ENCODE measurements at places on chromosomes 3 and 15.
A peak's percentile ranks its signal among the peaks of the same experiment; 100 is the strongest.

DNA sequence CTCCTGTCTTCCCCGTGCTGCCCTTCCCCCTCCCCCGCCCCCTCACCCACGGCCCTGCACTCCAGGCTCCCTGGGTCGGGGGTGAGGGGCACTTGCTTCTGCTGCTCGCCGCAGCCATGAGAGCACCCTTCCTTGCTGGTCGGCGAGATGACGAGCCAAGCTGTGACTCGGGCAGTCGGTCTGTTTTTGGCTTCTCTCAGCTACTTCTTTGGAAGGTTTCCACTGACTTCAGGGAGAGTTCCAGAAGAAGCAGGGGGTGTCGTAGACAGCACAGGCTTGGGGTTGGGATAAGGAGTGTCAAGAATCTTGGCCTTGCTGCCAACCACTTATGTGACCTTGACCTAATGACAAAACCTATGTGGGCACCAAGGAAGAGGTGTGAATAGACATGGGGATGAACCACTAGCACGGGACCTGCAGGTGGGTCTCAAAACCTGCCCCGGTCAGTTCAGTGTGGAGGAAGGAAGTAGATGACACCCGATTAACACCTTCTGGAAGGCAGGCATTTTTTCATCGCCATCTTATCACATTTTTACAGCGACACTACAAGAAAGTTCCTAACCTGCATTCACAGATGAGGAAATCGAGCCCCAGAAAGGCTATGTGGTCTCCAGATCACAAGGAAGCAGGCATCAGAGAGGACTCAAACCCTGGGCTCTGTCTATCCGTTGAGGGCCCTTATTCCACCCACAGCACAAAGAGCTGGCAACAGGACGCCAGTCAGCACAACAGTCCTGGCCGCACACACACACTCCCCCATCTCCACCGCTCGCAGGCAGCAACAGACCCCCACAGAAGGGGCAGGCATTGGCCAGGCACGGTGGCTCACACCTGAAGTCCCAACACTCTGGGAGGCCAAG, 120.9 kb downstream of the LIPC start:
- no peaks in the 10 kb centered on the region for H3K36me3 ChIP-seq
- peak overlapping the region; percentile 72 for H3K4me3 ChIP-seq
- no peak for DNase-seq
- H3K4me1 ChIP-seq: peaks cover 22% of the 10 kb centered on the region

GRCh38 chr3:126264381-126264780, 84.0 kb upstream of the ALDH1L1 start:
- H3K27ac ChIP-seq: no peak overlapping the region
- DNase-seq: no peak
- no peaks in the 10 kb centered on the region for H3K36me3 ChIP-seq
- H3K4me1 ChIP-seq: peaks cover 18% of the 10 kb centered on the region

DNA sequence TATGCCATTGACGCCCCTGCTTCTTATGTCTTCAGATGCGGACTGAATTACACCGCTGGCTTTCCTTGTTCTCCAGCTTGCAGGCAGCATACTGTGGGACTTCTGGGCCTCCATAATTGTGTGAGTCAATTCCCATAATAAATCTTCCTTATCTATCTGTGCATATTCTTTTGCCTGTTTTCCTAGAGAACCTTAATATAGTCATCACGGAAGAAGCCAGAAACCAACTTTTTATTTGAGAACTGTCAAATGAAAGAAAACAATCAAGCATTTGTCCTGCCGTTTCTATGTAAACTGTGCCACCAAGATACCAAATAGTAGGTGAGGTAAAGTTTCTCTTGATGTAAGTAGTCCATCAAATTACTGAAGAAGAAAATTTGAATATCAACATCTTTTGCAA, 51.8 kb upstream of the B3GALNT1 start:
- H3K27ac ChIP-seq: no peak overlapping the region
- no peaks in the 10 kb centered on the region for H3K27me3 ChIP-seq
- no peak overlapping the region for H3K4me3 ChIP-seq
- no peaks in the 10 kb centered on the region for H3K4me1 ChIP-seq
- no peaks in the 10 kb centered on the region for H3K36me3 ChIP-seq

DNA sequence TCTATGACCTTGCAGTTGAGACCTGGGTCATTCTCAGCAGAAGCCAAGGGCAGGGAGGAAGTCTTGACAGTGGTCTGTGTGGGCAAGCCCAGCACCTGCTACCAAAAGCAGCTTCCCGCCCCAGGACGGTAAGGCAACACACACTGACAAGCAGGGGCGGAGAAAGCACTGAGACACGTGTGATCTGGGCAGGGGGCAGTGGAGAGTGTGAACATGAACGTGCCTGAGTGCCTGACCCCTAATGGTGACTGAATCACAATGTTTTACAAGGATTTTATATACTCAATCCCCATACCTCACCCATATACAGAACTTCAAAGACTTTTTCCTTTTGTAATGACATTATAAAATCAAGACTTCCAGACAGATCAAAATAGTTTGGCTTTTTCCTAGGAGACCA, 35.2 kb downstream of the ANP32A start:
- H3K27ac ChIP-seq: no peak overlapping the region
- no peaks in the 10 kb centered on the region for H3K27me3 ChIP-seq
- peaks cover 40% of the 10 kb centered on the region for H3K36me3 ChIP-seq
- peaks cover 24% of the 10 kb centered on the region for H3K4me1 ChIP-seq
- H3K4me3 ChIP-seq: no peak overlapping the region

- H3K27ac ChIP-seq: no peak overlapping the region
- DNase-seq: no peak
- no peaks in the 10 kb centered on the region for H3K36me3 ChIP-seq
- H3K4me1 ChIP-seq: no peaks in the 10 kb centered on the region
These were observed 540.8 kb upstream of the SGO1 start for GRCh38 chr3:20726786-20727185.

DNA sequence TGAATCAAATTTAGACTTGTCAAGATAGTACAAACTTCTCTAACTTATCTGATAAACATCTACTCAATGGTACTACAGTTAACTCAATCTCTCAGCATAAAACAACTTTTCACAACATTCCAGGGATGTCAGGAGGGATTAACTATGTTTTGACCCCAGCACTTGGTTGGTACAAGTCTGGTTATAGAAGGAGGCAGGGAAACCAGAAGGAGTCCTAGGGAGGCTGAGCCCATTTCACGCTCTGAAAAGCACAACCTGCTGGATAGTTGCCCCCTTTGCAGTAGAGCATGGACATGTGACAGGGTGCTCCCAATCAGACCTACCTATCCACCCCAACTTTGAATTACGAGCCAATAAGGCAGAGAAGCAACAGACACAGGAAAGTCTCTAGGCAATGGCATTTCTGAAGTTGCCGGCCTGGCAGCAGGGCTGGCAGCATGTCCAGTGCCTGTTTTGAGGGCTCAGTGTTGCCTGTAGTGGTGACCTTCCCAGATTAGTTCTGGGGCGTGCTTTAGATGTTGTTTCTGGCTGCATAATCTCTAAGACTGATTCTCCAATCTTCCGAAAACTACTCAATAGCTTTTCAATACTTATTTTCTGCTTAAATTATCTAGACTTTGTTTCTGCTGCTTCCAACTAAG, 8.2 kb downstream of the ANKUB1 start:
- no peaks in the 10 kb centered on the region for H3K27me3 ChIP-seq
- H3K36me3 ChIP-seq: no peaks in the 10 kb centered on the region
- H3K4me1 ChIP-seq: peaks cover 3% of the 10 kb centered on the region
- H3K4me3 ChIP-seq: no peak overlapping the region
- peak; percentile 35 for DNase-seq
- H3K27ac ChIP-seq: peak overlapping the region; percentile 97

- H3K27ac ChIP-seq: no peak overlapping the region
- DNase-seq: no peak
- H3K4me3 ChIP-seq: no peak overlapping the region
- H3K4me1 ChIP-seq: peaks cover 11% of the 10 kb centered on the region
- peaks cover 78% of the 10 kb centered on the region for H3K27me3 ChIP-seq
These were observed 212.2 kb upstream of the LINGO1 start for GRCh38 chr15:77844798-77845446.

DNA sequence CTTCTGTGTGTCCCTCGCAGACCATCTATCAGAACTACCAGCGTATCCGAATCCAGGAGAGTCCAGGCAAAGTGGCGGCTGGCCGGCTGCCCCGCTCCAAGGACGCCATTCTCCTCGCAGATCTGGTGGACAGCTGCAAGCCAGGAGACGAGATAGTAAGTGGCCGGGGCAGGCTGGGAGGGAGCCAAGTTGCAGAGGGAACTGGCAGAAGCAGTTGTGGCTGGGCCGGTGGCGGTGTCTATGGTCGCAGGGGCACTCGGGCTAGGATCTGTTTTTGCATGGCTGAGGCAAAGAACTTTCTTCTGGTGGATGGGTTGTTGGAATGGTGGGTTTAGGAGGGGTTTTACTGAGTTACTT, 10.1 kb downstream of the MCM2 start:
- no peak for DNase-seq
- peaks cover 9% of the 10 kb centered on the region for H3K4me1 ChIP-seq
- peaks cover 62% of the 10 kb centered on the region for H3K36me3 ChIP-seq
- H3K27ac ChIP-seq: no peak overlapping the region

- H3K36me3 ChIP-seq: no peaks in the 10 kb centered on the region
- H3K27me3 ChIP-seq: peaks cover 11% of the 10 kb centered on the region
- peak; percentile 11 for DNase-seq
- H3K4me1 ChIP-seq: no peaks in the 10 kb centered on the region
These were observed 19.8 kb downstream of the CCR3 start for GRCh38 chr3:46261926-46262594.

- peak; percentile 17 for DNase-seq
- peaks cover 44% of the 10 kb centered on the region for H3K27me3 ChIP-seq
- no peak overlapping the region for H3K27ac ChIP-seq
- H3K4me3 ChIP-seq: no peak overlapping the region
These were observed 57.9 kb upstream of the CTXND1 start for GRCh38 chr15:80309769-80310384.

GRCh38 chr3:29167180-29167579, 113.7 kb upstream of the RBMS3 start:
- no peaks in the 10 kb centered on the region for H3K27me3 ChIP-seq
- H3K36me3 ChIP-seq: no peaks in the 10 kb centered on the region
- no peak overlapping the region for H3K4me3 ChIP-seq
- DNase-seq: no peak
- H3K27ac ChIP-seq: no peak overlapping the region

DNA sequence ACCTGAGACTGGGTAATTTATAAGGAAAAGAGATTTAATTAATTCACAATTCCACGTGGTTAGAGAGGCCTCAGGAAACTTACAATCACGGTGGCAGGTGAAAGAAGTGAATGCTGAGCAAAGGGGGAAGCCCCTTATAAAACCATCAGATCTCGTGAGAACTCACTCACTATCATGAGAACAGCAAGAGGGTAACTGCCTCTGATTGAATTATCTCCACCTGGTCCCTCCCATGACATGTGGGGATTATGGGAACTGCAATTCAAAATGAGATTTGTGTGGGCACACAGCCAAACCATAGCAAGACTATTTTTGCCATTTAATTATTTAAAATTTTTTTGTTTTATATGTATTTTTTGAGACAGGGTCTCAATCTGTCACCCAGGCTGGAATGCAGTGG, 27.0 kb upstream of the KCTD6 start:
- peaks cover 7% of the 10 kb centered on the region for H3K4me1 ChIP-seq
- no peaks in the 10 kb centered on the region for H3K36me3 ChIP-seq
- no peaks in the 10 kb centered on the region for H3K27me3 ChIP-seq
- H3K27ac ChIP-seq: no peak overlapping the region
- H3K4me3 ChIP-seq: no peak overlapping the region

DNA sequence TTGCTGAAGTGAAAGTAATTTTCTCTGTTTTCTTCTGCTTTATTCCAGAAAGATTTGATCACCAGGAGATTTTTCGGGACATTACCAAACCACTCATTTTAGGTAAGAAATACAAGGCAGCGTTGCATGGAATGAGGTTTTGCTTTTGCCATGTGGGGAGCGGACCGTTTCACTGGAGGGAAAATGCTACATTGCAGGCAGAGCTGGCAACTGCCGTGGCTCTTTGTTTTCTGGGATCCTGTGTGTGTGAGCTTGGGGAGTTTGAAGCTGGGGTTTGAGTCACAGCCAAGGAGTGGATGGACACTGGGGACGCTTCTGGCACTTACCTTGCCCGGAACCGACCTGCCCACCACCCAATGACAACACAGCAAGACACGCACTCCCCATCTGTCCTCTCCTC, 109.9 kb downstream of the APBA2 start:
- no peak overlapping the region for H3K4me3 ChIP-seq
- H3K36me3 ChIP-seq: no peaks in the 10 kb centered on the region
- H3K27me3 ChIP-seq: no peaks in the 10 kb centered on the region
- DNase-seq: no peak
- H3K4me1 ChIP-seq: peaks cover 5% of the 10 kb centered on the region

- peaks cover 62% of the 10 kb centered on the region for H3K4me1 ChIP-seq
- no peak for DNase-seq
- peak overlapping the region; percentile 70 for H3K27ac ChIP-seq
- H3K36me3 ChIP-seq: peaks cover 11% of the 10 kb centered on the region
- no peak overlapping the region for H3K4me3 ChIP-seq
These were observed 4.8 kb downstream of the BMF start for GRCh38 chr15:40103864-40104271.

- no peaks in the 10 kb centered on the region for H3K27me3 ChIP-seq
- no peaks in the 10 kb centered on the region for H3K4me1 ChIP-seq
These were observed 418.9 kb upstream of the NAALADL2 start for GRCh38 chr3:174440253-174440701.

DNA sequence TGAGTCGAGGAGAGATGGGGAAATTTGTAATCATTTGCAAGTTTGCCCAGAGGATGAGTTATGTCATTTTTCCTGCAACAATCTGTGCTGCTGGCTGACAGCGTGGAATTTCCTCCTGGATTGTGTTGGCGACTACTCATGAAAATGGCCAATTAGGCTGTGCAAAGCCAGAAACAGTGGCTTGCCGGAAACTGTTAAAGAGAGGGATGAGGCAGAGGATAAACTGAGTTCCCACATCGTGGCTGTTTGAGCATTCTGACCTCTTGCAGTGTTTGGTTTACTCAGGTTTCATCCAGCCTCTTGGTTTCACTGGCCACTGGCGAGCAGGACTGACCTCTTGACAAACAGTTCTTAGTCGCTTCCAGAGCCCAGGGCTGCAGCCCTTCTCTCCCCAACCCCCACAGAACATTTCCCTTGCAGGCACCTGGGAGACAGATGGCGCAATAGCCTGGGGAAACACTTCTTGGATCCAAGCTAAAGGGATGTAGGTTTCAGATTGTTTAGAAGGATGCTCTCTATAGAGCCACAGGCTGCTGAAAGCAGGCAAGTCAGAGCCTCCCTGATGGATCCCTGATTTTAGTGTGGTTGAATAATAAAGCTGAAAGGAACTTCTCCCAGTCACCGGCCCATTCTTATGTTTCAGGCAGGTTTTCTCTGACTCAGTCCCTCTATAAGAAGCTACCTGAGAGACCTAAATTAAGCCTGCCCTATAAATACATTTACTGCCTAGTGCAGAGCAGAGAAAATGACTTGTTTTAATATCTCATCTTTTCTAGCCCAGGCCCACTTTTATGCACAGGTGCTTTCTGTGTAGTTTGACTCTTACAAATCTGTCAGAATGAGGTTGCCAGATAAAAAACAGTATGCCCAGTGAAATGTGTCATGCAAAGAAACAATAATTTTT, 92.8 kb upstream of the UBE2E1 start:
- peak overlapping the region; percentile 31 for H3K27ac ChIP-seq
- peaks cover 8% of the 10 kb centered on the region for H3K4me1 ChIP-seq
- peak overlapping the region; percentile 63 for H3K4me3 ChIP-seq
- DNase-seq: peak; percentile 92

- no peaks in the 10 kb centered on the region for H3K27me3 ChIP-seq
- no peak for DNase-seq
These were observed 76.0 kb downstream of the P2RY1 start for GRCh38 chr3:152910966-152911365.
